CMK (cell line): ENCODE measurements at places on chromosomes 3 and 15.

- no peak for DNase-seq
These were observed 15.6 kb downstream of the IQCB1 start for GRCh38 chr3:121819236-121819635.

DNA sequence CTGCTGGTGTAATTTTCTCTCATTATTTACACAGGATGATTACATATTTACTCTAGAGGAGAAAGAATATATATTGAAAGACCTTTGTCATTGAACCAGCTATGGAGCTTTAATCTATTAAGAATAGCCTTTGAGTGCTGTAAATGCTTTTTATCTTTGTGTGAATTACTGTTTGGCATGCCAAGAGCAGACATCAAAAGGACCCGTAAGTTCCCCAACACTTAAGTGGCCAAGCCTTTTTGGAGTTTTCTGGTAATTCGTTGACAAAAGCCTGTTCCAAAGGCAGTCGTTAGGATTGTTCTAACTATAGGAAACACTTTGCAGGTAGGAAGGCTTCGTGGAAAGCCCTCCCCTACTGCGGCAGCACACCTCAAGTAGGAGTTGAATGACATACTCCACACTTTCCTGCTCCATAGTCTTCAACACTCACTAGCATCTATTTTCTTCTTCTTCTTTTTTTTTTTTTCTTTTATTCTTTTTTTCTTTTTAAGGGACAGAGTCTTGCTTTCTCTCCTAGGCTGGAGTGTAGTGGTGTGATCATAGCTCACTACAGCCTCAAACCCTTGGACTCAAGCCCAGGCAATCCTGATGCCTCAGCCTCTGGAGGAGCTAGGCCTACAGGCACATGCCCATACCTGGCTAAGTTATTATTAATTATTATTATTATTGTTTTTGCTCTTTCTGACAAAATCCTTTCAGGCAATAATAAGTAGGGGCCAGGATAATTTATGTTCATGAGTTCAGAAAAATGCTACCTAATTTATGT lies 98.6 kb downstream of the SUCNR1 start:
- no peak for DNase-seq

GRCh38 chr3:16929311-16929710 lies 44.6 kb downstream of the PLCL2 start:
- DNase-seq, result no peak

DNA sequence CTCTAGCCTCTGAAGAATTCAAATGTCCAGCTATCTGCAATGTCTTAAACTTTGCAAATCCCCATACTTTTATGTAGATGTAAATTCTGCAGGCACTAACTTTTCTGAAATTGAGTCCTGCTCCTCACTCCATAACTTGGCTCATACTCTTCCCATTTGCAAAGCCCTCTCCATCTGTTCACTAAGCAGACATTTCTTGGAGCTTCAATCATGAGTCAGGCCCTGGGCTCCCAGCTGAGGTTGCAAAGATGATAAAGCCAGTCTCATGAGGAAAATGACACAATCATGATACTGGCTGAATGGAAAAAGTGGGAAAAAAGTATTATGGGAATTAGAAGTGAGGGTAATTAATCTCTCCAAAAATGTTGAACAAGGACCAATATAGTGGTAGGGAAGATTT lies 507.6 kb downstream of the NR2F2 start:
- no peak for DNase-seq

- no peak for DNase-seq
These were observed 437.7 kb downstream of the RAP2B start for GRCh38 chr3:153599685-153600084.

GRCh38 chr3:159668461-159668860 lies 320.2 kb upstream of the IL12A start:
- no peak for DNase-seq

- no peak for DNase-seq
These were observed 67.2 kb downstream of the LRRK1 start for GRCh38 chr15:100986158-100986896.

DNA sequence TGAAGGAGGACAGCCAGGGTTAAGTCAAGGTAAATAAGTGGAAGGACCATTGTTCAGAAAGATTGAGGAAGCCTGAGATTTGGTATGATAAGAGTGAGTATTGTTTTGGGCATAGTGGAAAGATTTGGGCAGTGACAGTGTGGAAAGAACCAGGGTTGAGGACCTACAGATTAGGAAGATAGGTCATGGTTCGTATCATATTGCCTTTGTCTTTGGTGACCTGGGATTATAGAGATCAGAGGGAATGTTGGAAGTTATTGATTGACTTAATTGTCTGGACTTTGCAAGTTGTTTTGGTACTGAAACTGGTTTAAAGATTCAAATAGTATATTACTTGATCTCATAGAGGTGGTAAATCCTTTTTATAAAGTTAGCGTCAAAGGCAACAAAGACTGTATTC lies 23.1 kb upstream of the MGA start:
- no peak for DNase-seq

DNA sequence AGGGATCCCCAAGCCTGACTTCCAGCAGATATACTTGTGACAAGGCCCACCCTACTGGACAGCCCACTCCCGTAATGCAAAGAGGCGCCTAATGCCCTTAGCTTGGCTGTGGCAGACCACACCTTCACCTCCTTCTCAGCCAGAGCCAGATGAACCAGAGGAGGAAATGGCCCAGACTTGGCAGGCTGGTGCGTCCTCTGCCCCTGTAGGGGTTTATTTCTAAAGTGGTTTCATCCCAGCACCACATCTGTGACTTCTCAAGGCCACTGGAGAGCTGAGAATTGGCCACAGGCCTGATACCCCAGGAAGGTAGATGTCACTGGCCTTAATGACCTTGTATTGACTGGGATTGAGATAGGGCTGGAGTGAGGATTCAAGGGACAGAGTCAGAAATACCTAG lies 29.5 kb downstream of the BOC start:
- DNase-seq, result no peak

- DNase-seq, result no peak
These were observed 49.5 kb upstream of the PCSK6 start for GRCh38 chr15:101538996-101539395.

- DNase-seq, result no peak
These were observed 41.8 kb downstream of the PRR23E start for GRCh38 chr3:127234778-127235177.

GRCh38 chr3:150372320-150372719 lies 35.8 kb upstream of the TSC22D2 start:
- no peak for DNase-seq

DNA sequence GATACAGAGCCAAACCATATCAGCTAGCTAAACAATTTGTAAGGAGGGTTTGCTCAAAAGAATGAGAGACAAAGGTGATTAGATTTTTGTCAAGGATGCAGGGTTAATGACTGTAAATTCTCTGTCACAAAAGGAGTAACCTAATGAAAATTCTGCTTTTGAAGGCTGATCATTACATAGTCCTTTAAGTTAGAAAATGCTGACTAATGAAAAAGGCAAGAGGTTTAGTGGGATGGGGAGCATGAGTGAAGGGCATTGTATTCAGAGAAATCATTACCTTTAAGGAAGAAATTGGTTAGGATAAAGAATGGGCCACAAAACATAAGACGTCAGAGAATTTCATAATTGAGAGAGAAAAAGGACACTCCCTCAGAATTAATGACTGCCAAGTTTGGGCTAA lies 97.7 kb downstream of the TP63 start:
- no peak for DNase-seq

DNA sequence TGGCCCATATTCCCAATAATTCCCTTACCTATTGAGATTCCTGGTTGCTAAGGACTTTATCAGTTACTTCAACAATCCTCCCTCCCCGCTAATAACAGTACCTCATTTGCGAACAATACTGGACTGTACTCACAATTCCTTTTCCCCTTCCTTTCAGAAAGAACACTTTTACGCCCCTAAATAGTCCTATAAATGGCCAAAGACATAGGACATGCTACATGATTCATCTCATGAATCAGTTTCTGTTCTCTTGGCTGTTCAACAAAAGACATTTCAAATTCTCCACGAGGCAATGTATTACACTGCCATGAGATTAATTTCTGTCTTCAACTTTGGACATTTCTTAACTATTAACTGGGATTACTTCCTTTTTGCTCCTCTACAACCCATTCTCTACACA lies 264.4 kb downstream of the TIGIT start:
- no peak for DNase-seq

- DNase-seq, result no peak
These were observed 1.2 kb upstream of the TCAIM start for GRCh38 chr3:44337248-44337785.

- no peak for DNase-seq
These were observed 25.2 kb downstream of the NIPA1 start for GRCh38 chr15:22811640-22812039.

DNA sequence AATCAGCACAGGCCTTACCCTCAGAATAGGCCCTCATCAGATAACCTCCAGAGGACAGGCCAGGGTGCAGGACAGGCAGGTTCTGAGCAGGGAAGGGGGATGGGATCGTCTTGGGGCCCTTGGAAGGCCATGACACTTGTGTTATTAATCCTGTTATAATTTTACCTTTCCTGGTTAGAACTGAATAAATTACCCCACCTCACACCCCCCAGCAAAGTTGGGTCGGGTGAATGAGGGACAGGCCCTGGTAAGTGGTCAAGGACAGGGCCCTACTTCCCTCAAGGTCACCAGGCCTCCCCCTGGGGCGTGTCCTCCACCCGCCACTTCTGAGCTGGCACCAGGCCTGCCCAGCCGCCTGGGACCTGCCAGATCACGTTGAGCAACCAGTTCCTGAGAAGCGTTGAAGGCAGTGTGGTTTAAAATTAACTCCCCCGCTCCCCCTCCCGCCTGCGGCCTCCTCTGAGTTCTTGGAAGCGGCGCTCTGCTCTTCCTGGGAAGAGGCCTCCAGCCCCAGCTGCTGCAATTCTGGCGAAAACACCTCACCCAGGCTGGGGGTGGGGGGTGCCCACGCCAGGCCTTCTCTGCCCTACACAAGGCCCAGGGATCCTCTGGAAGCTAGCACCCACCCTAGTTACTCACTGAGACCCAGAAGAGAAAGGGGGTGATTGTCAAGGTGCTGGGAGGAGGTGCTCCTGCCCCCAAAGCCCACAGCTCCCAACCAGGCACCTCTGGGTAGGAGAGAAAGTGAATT lies 10.6 kb downstream of the CISH start:
- peak; percentile 94 for DNase-seq

- DNase-seq, result no peak
These were observed 431.4 kb downstream of the PDCD6IP start for GRCh38 chr3:34229876-34230275.

GRCh38 chr15:92012881-92013280 lies 159.4 kb downstream of the SLCO3A1 start:
- DNase-seq, result no peak

GRCh38 chr3:146322216-146322817 lies 71.4 kb upstream of the PLSCR4 start:
- DNase-seq, result no peak
